ENCODE measurements at places on chromosomes 11 and 22.

DNA sequence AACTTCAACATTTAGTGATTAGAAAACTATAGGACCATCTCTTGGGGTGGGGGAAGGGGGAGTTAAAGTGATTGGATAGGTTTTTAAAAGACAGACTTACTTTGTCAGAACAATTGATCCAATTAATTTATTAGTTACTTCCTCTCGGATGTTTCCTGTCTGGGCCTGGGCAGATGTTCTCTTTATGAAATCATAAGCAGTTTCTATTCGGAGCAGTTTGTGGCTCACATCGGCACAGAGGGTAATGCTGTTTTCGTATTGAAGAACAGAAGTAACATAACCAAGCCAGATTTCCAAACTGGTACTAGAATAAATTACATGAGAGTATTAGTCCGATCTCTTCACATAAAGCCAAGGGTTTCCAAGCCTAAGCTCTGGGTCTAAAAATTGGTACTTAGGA lies 20.6 kb downstream of the PIWIL3 start:
- DNase-seq = no peak

- no peak for DNase-seq
Observed at GRCh38 chr11:117913736-117914397, 15.3 kb downstream of the TMPRSS13 start.

DNA sequence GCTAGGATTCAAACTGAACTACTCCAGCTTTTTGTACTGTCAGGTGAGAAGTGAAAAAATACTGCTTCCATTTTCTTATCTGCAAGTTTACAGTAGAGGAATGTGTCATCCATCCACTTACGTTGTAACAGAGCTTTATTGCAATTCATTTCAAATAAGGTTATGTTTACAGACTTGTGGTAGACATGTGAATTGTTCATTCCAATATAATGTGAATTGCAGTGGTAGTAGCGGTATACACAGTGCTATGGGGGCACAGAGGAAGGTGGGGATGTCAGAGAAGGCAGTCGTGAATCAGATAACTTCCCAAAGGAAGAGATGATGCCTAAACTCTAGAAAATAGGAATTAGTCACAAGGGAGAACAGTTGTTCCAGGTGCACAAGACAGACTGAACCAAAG lies 42.5 kb downstream of the CEP57 start:
- no peak for DNase-seq

GRCh38 chr22:18156878-18157713 lies 7.1 kb downstream of the USP18 start:
- DNase-seq = no peak

DNA sequence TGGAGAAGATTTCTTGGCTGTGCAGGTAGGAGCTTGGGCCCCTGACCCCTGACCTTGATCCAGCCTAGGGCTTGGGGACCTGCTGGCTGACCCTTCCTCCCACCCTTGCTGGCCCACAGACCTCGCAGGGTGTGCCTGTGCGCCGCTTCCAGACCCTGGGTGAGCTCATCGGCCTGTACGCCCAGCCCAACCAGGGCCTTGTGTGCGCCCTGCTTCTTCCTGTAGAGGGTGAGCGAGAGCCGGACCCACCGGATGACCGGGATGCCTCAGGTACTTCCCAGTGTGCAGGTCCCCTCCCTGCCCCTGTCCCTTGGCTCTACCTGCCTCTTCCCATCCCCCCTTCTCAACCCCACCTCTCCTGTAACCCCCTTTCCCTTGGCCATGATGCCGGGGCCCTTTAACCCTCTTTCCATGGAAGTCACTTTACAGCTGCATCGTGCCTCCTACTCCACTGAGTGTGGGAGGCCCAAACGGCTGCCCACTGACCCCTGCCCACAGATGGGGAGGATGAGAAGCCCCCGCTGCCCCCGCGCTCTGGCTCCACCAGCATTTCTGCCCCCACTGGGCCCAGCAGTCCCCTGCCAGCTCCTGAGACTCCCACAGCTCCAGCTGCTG lies 3.8 kb downstream of the INPPL1 start:
- DNase-seq = no peak

DNA sequence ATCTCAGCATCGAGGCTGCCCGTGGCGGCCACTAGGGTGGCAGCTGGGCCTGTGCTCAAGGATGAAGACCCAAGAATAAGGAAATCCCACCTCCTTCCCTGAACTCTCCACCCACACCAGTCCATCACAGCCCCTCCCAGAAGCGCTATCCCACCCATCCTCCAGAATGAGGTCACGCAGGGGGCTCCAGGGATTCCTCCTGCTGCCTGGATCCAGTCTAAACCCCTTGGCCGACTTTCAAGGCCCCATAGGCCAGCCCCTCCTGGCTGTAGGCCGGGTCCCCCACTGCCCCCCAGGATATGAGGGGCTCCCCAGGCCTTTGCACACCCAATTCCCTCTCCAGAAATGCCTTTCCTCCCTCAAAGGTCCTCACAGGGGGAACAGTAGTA lies 19.0 kb upstream of the SCGB1A1 start:
- DNase-seq = no peak

GRCh38 chr11:68282141-68282860 lies 10.5 kb upstream of the C11orf24 start:
- DNase-seq = no peak

DNA sequence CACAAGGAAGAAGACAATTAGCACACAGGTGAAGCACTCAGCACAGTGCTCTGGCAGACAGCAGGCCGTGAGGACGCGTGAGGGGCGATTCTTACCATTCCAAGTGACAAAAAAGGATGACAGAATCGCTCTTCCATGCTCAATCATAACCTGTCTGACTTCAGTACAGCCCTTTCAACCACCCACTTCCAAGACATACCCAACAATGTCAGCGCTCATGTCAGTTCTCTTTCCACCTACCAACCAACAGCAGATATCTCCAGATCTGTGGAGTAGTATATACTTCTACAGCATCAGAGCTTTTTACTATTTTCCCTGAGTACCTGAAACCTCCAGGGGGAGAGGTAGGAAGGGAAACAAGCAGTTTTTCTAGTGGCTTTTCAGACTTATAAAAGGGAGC lies 40.2 kb downstream of the MORC2 start:
- no peak for DNase-seq

DNA sequence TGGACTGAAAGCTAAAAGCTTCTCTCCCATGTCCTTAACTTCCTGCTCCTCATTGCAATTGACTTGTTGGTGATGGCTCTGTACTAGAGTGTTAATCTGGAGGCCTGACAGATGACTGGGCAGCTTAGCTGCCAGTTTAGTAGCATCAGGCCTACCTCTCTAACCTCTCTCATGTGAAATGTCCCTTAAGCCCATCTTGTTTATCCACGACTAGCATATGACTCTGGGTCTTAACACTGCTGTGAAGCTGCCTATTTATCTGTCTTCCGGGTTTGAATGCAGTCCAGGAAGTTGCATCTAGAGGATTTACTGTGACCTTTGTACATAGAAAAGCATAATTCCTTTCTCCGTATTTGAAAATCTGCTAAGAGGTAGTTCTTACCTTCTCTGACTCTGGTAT lies 85.3 kb upstream of the HORMAD2 start:
- no peak for DNase-seq

GRCh38 chr11:81220146-81220895 lies 1513.3 kb downstream of the FAM181B start:
- DNase-seq = no peak

GRCh38 chr22:47133061-47133969 lies 370.9 kb downstream of the TBC1D22A start:
- no peak for DNase-seq

DNA sequence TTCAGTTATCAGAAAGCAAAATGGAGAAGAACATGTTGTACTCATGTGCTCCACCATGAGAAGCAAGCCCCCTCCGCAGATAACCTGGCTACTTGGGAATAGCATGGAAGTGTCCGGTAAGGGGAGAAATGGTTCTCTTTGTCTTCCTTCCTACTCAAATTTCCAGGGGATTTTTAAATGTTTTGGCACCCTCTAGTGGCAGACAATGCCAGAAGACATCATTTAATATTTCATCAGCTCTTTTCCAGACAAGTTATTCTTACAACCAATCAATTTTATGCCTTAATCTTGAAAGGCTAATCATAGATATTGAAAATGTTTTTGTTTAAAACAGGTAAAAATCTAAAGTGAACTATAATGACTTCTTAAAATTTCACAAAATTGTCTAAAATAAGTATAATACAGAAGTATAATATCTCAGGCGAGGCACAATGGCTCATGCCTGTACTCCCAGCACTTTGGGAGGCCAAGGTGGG lies 15.7 kb downstream of the CRTAM start:
- DNase-seq = peak; percentile 15

GRCh38 chr11:118406599-118407166 lies 5.3 kb downstream of the ATP5MG start:
- DNase-seq = no peak

GRCh38 chr11:6638429-6638828 lies 17.2 kb downstream of the DCHS1 start:
- no peak for DNase-seq

DNA sequence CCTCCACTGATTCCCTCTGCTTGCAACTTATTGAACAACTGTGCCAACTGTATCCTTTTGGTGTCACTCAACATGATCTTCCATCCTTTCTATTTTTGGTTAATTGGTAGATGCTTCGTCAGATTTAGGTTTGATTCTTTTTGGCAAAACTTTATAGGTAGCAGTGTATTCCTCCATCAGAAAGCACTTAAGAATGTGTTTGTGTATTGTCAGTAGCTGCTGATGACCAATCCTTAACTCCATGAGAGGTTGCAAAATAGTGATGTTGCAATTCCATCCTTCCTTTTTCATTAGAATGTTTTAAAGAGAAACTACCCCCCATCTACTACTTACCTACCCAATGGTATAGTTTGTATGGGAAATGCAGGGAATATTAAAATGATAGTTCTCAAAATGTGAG lies 22.1 kb downstream of the FAM76B start:
- no peak for DNase-seq

DNA sequence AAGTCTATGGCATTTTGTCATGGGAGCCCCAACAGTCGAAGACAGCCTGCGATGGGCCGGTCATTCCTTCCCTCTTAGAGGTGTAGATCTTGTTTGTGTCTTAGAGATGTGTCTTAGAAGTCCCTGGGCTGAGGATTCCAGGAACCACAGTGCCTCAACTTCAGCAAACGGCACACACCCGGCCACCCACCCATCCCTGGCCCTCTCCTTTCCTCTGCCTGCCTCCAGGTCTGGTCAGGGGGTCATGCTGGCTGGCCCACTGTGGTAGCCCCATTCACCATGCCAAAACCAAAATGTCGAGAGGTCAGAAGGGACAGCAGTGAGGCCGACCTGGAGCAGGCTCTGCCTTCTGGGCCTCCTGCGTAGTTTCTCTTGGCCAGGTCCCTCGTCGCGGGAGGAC lies 857.9 kb downstream of the TBC1D22A start:
- DNase-seq = no peak

GRCh38 chr11:46599340-46600193 lies 5.7 kb upstream of the AMBRA1 start:
- DNase-seq = no peak

GRCh38 chr11:87076260-87076783 lies 38.6 kb downstream of the TMEM135 start:
- DNase-seq = no peak

- DNase-seq = no peak
Observed at GRCh38 chr11:68396516-68396915, 64.0 kb upstream of the PPP6R3 start.

DNA sequence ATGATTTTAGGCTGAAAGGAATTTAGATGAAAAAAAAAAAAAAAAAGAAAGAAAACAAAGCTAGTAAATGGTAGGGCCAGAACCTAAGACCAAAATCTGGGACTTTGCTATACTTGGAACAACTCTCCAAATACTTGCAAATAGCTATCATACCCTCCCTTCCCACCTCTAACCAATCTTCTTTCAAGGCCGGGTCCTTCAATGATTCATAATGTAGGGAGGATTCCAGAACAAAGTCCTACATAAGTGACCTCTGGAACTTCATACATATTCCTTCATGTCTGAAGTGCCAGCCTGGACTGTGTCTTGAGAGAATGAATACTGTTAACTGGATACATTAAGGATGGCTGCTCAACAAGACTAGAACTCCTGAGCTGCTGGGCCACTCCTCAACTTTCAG lies 9.9 kb downstream of the STK33 start:
- DNase-seq = no peak

DNA sequence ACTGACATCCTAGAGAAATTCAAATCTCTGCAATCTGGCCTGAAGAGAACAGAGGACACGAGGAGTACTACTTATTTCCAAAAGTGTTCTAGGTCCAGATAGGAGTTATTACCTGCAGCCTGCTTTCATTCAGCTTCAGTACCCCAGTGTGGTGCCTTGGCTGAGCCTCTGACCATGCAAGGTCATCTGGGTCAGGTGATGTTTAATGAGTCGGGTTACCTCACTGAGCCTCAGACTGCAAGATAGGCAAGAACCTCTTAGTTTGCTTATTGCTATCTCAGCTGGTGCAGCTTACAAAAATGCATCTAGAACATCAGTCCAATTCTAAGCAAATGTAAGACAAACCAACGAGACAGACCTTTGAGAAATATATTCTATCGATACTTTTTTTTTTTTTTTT lies 9.5 kb upstream of the NF2 start:
- DNase-seq = no peak

DNA sequence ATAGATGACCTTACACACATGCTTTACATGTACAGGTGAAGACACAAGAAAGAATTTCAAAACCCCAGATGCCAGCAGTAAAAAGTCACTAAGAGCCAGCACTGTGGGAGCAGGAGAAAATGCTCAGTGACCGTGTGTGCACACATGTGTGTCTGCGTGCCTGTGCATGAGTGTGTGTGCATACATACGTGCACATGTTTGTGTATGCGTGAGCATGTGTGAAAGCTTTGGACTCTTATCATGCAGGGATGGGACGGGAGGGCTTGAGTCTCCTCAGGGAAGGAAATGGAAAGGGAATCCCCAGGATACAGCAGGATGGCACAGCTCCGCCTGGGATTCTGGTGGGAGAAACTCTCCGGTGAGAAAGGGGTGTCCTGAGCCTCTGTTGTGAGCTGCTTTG lies 121.5 kb upstream of the B3GAT1 start:
- no peak for DNase-seq

DNA sequence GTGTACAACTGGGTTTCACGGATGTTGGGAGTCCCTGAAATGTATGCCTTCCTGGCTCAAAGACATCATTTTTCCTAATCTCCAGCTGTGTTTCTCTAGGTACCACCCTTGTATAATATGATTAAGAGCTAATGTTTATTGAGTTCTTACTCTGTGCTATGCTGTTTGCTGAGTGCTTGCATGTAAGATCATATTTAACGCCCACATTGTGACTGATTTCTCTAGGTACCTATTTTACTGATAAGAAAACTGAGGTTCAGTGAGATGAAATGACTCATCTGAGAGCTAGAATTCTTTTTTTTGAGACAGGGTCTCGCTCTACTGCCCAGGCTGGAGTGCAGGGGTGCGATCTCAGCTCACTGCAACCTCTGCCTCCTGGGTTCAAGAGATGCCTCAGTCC lies 42.6 kb downstream of the FAM227A start:
- DNase-seq = no peak

DNA sequence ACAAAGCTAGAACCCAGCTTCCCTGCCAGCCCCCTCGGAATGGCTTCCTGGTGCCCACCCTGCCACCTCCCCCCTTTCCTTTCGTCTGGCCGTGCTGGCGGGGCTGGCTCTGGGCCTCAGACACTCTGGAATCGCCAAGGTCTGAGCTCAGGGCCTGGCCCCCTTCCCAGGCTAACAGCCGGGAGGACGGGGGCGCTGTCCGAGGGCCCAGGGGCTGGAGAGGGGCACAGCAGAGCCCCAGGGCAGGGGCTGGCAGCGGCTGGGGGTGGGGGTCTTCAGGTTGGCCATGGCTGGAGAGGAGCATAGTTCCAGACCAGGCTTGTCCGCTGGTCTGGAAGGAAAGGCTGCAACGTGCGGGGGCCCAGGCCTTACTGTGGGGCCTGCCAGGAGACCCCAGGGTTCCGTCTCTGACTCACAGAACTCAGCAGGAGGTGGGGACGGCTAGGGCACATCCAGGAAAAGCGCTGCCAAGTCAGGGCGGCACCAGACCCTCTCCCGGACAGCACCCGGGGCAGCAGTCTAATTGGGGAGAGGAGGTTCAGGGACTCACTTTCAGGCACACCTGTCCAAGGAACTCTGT lies 861 bp upstream of the LTBP3 start:
- DNase-seq = no peak

Measured in activated CD4-positive, CD25-positive, alpha-beta regulatory T cell treated with anti-CD3 and anti-CD28 coated beads, Interleukin-2, amount 50 U/mL, for 16 hours (primary cell).